Hippocampal formation (tissue), 2 donors: ENCODE measurements at places on chromosomes 16 and 17.

- DNase-seq, result no peak
Observed at GRCh38 chr17:35865412-35866340, 3.0 kb downstream of the HEATR9 start.

GRCh38 chr17:5705081-5705875 is 121.0 kb upstream of the NLRP1 start:
- DNase-seq, result no peak

GRCh38 chr16:27154705-27155521 is 48.4 kb upstream of the KDM8 start:
- no peak for DNase-seq

DNA sequence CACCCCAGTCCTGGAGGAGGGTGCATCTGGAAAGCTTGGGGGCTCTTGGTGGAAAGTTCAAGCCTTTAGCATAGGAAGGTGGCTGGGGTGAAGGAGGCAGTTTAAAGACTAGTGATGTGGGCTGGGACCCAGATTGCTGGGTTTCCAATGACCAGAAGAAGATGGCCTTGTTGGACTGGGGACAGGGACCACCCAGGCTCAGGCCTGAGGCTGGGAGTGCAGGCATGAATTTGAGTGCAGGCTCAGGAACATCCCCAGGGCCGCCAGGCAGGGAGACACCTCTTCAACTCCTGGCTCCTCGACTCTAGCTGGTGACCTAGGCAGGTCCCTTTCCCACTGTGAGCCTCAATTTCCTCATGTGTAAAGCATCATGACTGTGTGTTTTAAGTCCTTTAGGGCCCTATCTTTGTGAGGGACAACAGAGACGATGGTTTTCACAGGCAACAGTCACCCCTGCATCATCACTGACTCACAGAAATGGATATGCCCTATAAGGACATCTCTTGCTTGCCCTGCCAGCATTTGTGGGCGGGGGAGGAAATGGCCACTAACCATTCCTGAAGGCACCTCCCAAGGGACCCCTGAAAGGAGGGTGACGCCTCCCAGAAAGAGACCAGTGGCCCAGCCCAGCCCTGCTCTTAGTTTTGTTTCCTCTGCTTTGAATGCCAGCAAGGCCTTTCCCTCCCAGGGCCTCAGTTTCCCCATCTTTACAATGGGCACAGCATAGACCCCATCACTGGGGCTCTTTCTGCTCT is 11.1 kb downstream of the NLRC5 start:
- no peak for DNase-seq

DNA sequence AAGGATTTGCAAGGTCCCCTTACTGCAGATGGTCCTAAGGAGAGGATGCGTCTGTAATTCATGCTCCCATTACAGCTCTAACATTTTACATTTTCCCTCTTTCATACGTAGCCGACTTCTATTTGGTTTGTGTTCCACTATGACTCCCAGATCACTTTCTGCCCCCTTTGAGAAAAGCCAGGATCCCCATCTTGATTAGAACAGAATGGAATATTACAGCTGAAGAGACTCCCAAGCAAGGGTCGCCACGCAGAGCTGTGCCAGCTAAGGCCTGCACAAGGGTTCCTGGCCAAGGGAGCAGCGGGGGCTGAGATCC is 3.4 kb upstream of the CDT1 start:
- DNase-seq, result no peak

DNA sequence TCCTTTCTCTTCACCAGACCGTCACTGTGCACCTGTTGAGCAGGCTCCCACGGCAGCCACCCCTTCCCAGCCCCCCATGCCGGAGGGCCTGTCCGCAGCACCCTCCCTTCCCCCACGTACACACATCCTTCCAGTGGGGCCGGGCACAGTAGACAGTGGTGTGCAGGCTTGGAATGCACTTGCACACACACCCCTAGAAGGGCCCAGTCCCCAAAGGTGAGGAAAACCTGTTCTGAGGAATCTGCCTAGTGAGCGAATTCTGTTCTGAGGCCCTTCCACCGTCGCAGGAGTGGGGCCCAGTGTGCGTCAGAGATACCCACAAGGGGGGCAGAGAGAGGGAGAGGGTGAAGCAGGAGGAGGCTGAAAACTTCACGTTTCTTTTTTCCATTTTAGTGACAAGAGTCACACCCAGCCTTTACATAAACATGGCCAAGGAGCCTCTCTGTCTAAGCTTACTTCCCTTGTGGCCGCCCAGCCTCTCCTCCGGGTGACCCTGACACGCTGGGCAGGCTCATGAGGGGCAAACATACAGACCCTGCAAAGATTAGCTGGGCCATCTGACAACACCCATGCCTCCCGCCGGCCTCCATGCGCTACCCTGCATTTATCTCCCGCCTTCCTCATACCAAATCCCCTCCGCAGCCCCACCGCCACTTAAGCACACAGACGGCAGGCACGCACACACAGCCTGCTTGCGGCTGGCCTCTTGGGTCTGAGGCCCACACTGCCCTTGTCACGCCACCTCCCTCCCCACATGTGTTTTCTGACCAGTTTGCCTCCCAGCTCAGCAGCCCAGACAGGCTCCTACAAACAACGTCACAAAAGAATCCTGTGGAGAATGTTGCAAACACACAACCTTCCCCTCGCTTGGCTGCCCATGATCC is 1.8 kb downstream of the ZBTB4 start:
- DNase-seq, result peak; percentile 52

DNA sequence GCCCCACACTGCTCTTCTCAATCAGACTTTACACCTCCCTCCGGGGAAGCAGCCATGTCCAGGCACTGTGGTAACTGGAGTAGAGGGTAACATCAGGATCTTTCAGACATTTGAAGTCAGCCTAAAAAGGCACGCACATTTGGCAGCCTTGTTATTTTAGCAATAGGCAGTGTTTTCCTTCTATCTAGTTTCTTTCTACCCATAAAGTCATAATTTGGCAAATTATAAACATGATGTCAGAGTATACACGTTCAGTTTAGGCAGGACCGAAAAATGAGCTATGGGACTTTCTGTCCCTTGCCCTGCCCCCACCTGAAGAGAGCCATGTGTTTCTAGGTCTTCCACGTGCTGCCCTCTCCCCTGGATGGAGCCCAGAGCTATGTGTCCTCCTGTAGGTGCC is 21.1 kb downstream of the NARF start:
- no peak for DNase-seq

DNA sequence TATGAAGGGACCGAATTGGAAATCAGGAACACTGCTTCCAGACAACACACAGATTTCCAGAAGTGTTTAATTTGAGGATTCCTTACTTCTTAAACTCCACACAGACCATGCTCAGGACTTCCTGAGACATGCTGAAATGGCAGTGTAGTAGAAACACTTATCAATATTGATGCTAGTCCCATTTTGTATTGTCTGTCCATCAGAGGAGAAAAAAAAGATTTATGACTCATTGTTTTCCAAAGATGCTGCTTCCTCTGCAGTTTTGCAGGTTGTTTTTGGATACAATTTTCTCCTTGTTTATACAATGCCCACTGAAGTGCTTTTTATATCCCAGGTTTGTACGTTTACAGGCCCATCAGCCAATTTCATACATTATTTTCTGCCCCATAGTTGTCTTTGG is 68.3 kb upstream of the TANC2 start:
- DNase-seq, result no peak
